NCI-H1417 (cell line): ENCODE measurements at places on chromosomes 4 and X.

GRCh38 chrX:107454302-107454701 lies 4.8 kb downstream of the FRMPD3 start:
- no peak for DNase-seq

- no peak for DNase-seq
Measured at GRCh38 chrX:38820751-38821150, 19.5 kb downstream of the MID1IP1 start.

DNA sequence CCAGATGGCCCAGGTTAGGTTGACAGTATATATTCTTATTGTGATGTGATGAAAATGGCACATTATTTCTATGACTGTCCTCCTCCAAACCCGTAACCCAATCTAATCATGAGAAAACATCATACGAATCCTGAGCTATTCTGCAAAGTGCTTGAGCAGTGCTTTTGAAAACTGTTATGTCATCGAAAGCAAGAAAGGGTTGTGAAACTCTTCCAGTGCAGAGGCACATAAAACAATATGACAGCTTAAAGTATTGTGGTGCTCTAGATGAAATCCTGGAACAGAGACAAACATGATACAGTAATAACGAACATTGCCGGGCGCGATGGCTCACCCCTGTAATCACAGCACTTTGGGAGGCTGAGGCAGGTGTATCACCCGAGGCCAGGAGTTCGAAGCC lies 1648.0 kb downstream of the STIM2 start:
- DNase-seq = no peak

DNA sequence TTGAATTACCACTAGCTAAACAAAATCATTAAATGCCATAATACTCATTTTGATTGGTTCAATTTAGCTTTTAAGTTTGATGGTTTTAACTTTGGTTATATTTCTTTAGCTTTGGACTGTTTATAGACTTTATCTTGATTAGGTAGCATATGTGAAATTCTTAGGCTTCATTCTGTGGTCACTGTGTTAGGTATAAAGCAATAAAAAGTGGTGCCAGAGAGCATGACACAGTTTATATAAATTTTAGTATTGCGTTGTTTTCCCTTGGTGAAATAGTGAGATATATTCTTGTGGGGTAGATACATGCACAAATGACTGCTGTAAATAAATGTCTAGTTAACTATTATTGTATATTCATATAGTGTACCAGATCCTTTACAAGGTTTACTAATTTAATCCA lies 474.2 kb upstream of the GRID2 start:
- DNase-seq = no peak

GRCh38 chr4:119733431-119733830 lies 104.8 kb upstream of the PDE5A start:
- DNase-seq = no peak
